ENCODE measurements at places on chromosomes 1 and 21.
A peak's percentile ranks its signal among the peaks of the same experiment; 100 is the strongest.

- DNase-seq, result no peak
Measured at GRCh38 chr1:160836561-160836960, 26.1 kb downstream of the CD244 start.

DNA sequence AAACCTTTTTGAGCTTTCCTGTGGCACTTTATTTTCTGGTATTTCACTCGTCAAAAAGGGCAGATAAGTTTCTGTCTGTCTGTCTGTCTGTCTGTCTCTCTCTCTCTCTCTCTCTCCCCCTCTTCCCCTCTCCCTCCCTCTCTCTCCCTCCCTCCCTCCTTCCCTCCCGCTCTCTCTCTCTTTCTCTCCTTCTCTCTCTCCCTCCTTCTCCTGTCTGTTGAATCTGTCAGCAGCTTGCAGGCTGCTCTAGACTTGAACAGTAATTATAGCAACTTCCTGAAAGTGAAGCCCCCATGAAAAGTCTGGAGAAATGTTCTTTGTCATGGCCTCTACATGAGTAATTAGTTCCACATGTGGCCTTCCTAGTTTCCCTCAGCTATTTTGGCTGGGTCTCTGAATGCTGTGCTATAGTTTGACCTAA, 275.2 kb upstream of the C1orf105 start:
- no peak for DNase-seq

- DNase-seq, result no peak
Measured at GRCh38 chr1:156510709-156511108, 10.1 kb upstream of the MEF2D start.

GRCh38 chr1:4024811-4025210, 124.7 kb upstream of the C1orf174 start:
- no peak for DNase-seq

GRCh38 chr1:183411091-183411490, 7.1 kb downstream of the NMNAT2 start:
- peak; percentile 51 for DNase-seq

DNA sequence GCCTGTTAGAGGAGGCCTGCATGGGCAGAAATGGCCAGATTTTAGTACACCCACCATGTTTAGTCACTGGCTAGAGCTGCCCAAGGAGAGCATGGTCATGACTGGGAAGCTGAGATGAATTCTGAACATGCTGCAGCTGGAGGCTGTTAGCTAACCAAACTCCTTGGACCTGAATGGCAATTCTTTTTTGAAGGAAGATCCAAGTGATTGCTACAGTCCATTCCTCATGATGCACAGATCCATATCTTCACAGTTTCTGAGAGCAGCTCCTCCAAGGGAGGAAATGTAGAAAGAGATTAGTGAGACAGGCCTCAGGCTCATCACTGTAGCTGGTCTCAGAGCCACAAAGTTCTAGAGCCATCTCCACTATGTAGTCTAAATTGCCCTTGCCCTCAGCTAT, 11.1 kb downstream of the ZFYVE9 start:
- no peak for DNase-seq

GRCh38 chr21:28938726-28939125, 54.0 kb downstream of the LTN1 start:
- no peak for DNase-seq

DNA sequence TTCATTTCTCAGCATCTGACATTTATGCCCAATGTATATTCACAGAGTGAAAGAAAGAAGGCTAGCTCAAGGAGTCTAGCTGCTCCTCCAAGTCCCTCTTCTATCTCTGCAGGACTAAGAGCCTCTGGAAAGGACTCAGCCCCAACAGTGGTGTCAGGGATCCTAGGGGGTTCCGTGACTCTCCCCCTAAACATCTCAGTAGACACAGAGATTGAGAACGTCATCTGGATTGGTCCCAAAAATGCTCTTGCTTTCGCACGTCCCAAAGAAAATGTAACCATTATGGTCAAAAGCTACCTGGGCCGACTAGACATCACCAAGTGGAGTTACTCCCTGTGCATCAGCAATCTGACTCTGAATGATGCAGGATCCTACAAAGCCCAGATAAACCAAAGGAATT, 3.7 kb downstream of the LY9 start:
- DNase-seq, result no peak

- no peak for DNase-seq
Measured at GRCh38 chr1:23573574-23574182, 14.4 kb upstream of the ID3 start.

GRCh38 chr1:204465546-204466415, 28.8 kb downstream of the PIK3C2B start:
- DNase-seq, result no peak

- DNase-seq, result no peak
Measured at GRCh38 chr1:207644166-207644851, 624 bp upstream of the CR1L start.

- peak; percentile 67 for DNase-seq
Measured at GRCh38 chr1:208437401-208437800, 193.2 kb upstream of the PLXNA2 start.

GRCh38 chr1:78090472-78091133, 44.8 kb downstream of the GIPC2 start:
- DNase-seq, result no peak

DNA sequence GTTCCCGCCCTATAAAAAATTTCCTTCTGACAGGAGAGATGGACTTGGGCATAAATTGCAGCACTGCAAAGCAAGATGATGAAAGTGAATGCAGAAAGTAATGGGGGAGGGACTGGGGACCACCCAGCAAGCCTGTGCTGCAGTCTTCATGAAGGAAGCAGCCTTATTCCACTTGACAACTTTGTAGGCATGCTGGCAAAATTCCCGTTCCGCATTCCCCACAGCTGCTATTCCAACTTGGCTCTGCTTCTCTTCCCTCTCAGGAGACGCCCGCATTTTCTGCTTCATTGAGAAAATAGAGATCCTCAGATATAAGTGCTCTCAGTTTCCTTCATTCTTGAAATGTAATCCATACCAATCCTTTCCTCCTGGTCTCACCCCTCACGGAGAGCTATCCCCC, 2.4 kb downstream of the HMGB4 start:
- peak; percentile 71 for DNase-seq

DNA sequence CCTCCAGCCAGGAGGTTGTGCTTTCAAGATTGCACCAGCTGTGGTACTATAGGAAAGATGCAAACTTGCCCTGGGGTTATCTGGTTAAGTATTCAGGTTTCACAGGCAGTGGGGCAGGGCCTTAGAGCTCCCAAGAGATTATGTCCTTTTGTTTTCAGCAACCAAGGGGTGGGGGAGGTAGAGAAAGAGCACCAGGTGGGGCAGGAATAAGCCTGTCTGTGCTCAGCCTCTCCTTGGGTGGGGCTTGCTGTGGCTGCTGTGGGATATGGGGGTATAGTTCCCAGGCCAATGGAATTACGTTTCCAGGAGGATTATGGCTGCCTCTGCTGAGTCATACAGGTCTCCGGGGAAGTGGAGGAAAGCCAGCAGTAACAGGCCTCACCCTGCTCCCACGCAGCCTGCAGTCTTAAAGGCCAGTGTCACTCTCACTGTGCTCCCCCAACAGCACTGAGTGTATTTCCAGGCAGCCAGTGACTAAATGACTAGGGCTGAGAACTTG, 508.6 kb downstream of the RWDD3 start:
- peak; percentile 4 for DNase-seq

- peak; percentile 12 for DNase-seq
Measured at GRCh38 chr1:175338387-175339135, 146.0 kb upstream of the KIAA0040 start.

GRCh38 chr21:21341041-21341440, 342.8 kb downstream of the NCAM2 start:
- DNase-seq, result no peak

GRCh38 chr21:37367336-37367702, 746 bp downstream of the DYRK1A start:
- no peak for DNase-seq

- no peak for DNase-seq
Measured at GRCh38 chr1:108502138-108502537, 52.0 kb downstream of the NBPF6 start.

GRCh38 chr1:7262611-7263010, 477.4 kb downstream of the CAMTA1 start:
- DNase-seq, result peak; percentile 42

GRCh38 chr1:246161626-246162025, 345.5 kb downstream of the SMYD3 start:
- peak; percentile 42 for DNase-seq

DNA sequence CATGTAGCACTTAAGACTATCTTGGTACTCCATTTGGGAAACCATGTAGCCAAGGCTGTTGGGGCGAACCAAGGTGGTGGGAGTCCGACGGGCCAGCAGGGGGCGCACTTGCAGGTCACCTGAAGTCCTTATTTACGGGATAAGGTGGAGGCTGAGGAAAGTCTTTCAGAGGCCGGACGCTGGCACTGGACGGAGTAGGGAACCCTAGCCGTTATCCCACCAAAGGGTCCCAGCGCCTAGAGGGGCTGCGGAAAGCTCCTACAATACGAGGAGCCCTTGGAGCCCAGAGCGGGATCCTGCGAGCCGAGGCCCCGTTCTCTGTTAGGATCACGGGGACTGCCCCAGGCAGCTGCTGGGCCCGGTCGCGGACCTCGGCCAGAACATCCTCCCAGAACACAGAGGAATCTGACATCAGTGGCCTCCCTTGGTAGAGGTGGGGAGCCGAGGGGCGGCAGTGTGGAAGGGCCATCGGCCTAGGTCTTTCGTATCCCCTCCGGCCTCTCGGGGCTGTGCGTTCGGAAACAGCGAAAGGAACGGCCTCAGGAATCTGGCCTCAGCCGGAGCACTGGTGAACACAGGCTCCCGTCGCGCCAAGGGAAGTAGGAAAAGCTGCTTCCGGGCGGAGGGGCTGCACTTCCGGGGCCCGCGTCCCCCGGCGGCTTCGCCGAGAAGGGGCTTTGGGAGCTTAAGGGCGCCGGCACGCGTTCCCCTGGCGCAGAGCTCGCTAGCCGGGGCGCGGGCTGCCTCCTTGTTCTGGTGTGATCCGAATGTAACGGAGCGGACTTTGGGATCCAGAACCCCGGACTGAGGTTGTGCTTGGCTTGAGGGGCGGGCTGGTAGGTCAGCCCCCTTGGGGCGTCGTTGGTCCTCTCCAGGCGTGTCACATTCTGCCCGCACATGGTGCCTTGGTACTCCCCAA, 29.9 kb upstream of the RPTN start:
- DNase-seq, result peak; percentile 81

DNA sequence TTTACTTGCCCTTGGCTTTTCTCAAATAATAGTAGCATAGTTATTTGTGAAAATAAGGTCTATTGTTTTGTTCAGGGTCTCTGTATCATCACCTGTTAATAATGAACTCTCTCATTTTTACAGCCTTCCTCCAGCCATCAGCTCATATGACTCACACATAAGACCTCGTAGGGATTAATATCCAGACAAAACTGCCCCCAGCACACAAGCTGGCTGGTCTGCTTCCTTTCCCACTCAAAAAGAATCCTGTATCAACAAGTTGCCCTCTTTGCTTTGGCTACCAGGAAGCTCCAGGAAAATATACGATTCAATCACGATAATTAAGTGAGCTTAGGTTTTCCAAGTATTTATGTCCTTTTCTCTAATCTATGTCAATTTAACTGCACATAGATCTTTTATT, 119.2 kb downstream of the DMRTB1 start:
- peak; percentile 75 for DNase-seq

- peak; percentile 31 for DNase-seq
Measured at GRCh38 chr1:87730274-87731216, 401.9 kb downstream of the LMO4 start.

GRCh38 chr1:159223004-159223403, 18.3 kb downstream of the ACKR1 start:
- DNase-seq, result no peak

- DNase-seq, result no peak
Measured at GRCh38 chr1:102942324-102942723, 166.0 kb downstream of the COL11A1 start.

- no peak for DNase-seq
Measured at GRCh38 chr1:155043301-155043702, 7.8 kb upstream of the ADAM15 start.

DNA sequence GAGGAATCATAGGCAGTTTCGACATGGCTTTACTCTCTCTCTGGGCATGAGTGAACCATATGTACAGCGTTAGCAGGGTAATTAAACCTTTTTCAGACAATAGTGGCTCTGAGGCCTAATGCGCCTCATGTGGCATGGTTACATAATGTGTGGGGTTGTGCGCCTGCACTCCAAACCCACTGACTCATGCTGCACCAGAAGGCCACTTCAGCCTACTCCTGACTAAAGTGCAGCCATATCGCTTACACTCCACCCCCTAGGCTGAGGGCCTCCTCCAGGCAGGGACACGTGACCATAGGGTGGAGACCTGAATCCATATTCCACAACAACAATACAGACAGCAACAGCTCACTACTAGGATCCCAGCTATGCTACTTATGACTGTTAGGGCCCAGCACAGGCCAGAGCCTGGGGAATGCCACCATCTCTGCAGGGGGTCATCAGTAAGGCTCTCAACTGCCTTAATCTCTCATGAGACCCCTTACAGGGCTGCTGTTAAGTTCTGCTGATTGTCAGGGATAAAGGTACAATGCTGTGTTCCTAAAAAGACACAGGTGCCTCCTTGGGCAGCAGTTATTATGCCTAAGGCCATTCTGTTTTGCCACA, 13.4 kb upstream of the ODF2L start:
- DNase-seq, result no peak

GRCh38 chr1:167441222-167441621, 77.1 kb downstream of the CD247 start:
- no peak for DNase-seq
